ENCODE measurements at places on chromosomes 2 and 18. TPM values are rescaled to one million over a fixed set of nuclear protein-coding genes. Genes with fewer than 3 reads are reported as not detected.

DNA sequence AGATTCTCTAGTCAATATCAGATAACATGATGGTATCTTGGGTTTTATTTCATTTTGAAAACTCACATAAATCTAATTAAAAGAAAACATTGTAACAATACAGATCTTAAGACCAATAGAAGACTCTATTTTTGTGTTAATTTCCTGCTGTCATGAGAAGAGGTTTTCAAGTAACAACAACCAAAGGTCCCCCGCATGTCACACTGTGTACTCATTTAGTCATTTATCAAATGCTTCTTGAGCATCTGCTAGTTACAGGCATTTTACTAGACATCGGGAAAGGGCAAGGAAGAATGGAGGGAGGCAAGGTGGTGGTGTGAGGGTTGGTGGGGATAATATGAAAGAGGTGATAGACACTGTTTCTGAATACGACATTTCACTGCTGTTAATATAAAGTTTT lies 77.7 kb upstream of the CHRNA1 start:
- no peak for DNase-seq

- DNase-seq, result no peak
Observed at GRCh38 chr2:205086662-205087061, 541.4 kb downstream of the PARD3B start.

Gene RDH14
- 10.8 TPM for polyA plus RNA-seq

Gene ANXA4
- 73.0 TPM for polyA plus RNA-seq

- DNase-seq, result no peak
Observed at GRCh38 chr2:246489-247144, 17.2 kb downstream of the SH3YL1 start.

DNA sequence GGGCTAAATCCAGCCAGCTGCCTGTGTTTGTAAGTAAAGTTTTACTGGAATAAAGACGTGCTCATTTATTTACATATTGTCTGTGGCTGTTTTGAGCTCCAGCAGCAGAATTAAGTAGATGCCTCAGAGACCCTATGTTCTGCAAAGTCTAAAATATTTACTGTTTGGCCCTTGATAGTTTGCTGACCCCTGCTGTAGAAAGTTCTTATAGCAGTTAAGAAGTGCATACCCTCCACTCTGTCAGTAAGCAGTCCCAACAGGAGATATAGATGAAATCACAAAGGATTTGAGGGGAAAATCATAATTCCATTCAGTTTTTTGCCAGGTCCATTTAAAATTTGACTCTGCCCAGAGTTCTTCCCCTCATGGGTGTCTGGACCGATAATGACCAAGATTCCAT lies 50.1 kb upstream of the ITM2C start:
- no peak for DNase-seq

GRCh38 chr2:134154246-134154645 lies 99.6 kb upstream of the MGAT5 start:
- no peak for DNase-seq

DNA sequence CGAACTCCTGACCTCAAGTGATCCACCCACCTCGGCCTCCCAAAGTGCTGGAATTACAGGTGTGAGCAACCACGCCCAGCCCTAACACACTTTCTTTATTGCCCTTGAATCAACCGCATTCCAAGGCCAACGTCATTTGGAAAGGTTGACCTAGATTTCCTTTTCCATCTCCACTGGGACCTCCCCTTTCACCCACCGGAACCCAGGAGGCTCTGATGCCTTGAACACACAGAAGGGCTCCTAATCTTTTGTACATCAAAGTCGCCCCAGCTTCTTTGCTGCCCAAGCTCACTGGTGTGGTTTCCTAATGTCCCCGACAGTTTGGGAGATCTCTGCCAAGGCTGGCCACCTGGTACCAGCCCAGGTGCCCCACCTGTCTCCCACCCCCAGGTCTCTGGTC lies 46.2 kb upstream of the CAB39 start:
- DNase-seq, result no peak

DNA sequence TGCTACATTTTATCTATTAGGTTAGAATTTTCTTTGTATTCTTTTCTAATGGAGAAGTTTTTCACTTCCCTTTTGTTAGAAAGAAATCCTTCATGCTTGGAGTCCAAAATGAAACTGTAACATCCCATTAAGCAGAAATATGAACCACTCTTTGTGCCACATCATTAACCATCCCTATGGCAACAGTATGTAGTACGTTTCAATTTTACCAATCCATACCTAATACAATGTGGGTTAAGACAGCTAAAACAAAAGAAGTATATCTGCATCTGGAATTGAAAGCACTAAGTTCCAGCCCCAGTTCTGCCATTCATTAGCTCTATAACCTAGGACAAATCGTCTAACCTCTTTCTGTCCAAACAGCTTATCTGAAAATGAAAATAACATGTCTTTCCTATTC lies 409.2 kb upstream of the SPHKAP start:
- no peak for DNase-seq

- no peak for DNase-seq
Observed at GRCh38 chr2:99863903-99864270, 278.5 kb downstream of the AFF3 start.

GRCh38 chr2:36528766-36529392 lies 69.1 kb downstream of the FEZ2 start:
- no peak for DNase-seq

DNA sequence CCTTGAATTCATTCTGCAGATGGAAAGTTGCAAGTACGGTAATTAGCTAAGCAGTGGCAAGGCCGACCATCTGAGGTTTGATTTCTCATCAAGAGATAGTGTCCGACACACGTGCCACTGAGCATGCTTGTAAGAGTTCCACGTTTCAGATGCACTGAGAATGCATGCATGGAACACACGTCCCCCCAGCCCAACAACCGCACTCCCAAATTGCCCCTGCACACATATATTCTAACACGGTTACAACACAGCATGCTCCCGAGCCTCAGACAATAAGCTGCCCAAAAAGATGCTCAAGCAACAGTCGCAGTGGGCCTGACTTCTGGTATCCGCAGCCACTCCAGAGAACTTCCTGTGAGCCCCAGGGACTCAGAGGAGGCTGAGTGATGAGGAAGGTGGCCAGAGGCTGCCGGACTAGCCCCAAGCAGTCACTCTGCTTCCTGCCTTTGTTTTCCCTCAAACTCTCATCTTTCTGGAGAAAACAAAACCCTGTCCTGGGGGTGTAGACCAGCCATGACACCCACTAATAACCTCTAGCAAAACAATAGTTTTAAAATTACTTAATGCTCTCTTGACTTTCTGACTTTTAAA lies 204.0 kb downstream of the TGIF1 start:
- DNase-seq, result no peak

Gene FOXI3
- not detected for polyA plus RNA-seq

DNA sequence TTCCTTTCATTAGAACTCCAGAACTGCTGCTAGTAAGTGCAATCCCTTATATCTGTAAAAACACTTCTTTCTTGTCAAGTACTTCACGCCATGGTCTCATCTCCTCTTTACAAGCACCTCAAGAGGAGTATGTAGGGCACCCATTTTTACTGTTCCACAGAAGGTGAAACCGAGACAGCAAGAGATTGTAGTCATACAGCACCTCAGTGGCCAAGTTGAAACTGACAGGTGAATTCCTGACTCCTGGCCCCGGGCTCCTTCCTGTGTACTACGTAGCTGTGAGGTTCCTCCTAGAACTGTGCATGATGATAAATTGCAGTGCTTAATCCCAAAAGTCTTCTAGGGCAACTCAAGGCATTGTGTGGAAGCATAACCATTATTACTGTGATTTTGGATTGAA lies 131.5 kb upstream of the MEIS1 start:
- DNase-seq, result no peak

Gene SERPINB12
- polyA plus RNA-seq, result not detected

DNA sequence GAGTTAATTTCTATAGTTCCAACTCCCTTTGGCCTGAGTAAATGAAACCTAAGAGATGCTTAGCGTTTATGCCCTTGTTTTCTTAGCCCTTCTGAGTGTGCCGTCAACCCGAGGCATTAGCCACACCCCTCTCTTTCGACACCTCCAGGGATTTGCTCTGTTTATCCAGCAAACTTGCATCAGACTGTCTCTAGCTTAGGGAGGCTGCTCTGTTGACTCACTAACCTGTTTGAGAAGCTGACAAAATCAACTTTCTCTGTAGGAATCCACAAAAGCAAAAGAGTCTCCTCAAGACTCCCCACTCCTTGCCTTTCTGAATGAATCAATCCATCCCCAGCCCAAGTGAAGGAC lies 317.6 kb downstream of the TNS1 start:
- DNase-seq, result peak; percentile 74

Gene RGPD3
- polyA plus RNA-seq, result 0.20 TPM

Gene NEU4
- polyA plus RNA-seq, result 6.4 TPM

Gene PXDN
- 63.0 TPM for polyA plus RNA-seq

Gene EFR3B
- polyA plus RNA-seq, result 0.36 TPM

Gene LRRTM4
- not detected for polyA plus RNA-seq
